ENCODE measurements at places on chromosomes 3 and 15.

DNA sequence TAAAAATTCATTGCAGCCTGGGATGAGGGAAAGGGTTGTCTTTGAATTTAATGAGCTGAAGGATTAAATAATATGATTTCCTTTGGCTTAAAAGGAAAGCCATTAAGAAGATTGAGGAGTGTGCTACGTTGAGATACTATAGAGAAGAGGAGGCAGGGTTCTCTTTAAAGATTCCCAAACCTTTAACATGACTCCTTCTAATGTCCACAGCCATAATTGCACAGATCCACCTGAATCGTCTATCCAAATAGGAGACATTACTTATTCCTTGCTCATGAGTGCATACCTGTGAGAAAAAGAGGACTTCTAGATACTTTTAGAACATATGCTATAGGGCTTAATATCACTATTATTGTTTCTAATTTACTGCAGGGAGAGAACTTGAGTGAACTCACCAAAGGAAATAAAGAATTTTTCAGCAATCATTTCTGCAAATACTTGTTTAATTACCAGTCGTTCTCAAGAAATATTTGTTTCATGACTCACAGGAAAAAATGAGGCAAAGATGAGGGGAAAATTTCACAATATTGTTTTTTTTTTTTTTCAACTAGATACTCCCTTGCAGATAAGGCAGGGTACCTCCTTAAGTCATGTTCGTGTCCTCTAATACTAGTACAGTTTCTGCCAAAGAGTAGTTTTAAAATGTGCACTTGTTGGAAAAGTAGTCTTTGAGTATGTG lies 8.9 kb upstream of the SUCNR1 start:
- no peak for DNase-seq

DNA sequence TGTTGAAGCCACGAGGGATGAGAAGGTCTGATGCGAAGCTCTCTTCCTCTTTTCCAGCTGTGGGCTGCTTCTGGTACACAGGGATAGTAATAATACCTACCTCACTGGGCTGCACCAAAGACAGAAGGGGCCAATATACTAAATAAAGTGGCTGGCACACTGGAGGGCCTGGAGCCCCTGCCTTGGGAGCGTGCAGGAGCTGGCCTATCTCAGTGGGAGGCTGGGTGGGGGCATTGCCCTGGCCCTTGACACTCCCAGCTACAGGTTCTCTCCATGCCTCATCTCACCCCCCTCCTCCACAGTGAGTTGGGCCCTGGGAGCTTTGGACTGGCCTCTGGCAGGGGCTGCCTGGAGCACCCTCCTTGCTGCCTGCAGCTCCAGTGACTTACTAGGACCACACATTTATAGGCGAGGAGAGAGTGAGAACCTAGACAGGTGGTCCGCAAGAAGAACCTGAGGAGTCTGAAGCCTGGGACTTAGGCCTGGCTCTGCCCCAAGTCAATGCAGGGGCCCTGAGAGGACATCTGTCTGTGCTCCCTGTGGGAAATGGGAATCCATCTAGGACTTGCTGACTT lies 1.6 kb downstream of the NOX5 start:
- no peak for DNase-seq

DNA sequence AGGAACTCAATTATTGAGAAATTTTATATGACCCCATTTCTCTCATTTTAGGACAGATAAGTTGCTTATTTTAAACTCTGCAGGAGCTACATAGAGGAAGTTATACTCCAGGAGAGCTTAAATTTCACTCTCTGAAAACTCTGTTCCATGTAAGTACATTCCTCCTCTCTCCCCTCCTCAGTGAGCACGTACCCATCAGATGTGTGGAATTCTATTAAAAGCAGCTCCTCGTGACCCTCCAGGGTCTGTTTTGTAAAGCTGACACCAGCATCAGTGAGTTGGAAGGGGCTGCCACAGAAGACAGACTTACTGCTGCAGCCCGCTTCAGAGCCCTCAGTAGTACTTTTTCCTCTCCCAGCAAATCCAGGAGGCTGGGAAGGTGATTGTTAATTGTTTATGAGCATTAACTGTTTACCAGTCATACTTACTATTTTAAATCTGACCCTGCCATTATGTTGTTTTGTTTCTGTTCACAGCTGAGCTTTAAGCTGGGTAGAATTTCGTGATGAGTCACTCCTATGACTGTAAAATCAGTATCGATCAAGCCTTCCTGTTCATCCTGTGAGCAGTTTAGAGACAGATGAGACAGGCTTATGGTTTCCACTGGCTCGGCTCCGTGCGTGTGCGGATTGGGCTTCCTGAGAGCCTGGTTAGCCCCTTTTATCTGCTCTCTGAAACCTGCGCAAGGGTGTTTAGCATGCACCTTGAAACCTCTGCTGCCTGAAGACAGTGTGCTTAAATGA lies 20.4 kb downstream of the IGF1R start:
- DNase-seq: no peak

DNA sequence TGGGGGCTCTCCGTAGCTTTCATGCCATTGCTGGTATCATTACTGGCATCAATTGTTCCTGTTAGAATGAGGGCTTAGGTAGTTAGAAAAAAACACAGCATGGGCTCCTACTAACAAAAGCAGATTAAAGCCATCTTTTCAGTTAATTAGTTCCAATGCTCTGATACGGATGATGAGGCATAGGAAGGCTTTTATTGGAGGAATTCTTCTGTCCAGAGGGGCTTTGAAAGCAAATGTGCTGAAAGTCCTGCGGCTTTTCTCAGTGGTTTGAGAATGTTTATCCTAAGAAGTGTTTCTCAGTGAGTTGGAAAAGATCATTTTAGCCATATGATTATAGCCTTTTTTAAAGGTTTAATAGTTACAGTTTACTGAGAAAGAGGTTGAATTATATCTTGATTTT lies 198.5 kb downstream of the THSD4 start:
- DNase-seq: no peak

DNA sequence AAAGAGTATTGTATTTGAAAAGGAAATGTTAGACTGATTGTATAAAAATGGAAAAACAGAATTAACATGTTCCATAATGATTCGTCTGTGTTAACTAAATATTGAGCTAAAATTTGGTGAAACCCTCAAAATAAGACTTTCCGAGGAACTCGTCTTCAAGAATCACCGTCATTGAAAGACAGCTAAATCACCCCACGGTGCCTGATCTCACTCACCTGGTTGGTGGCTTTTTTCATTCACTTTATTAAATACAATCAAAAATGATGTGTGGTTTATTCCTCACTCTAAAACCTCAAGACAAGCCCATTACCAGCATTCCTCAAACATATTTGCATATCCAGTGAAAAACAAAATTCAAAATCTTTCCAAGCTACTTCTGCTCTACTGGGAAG lies 153.9 kb downstream of the FOXP1 start:
- DNase-seq: no peak

DNA sequence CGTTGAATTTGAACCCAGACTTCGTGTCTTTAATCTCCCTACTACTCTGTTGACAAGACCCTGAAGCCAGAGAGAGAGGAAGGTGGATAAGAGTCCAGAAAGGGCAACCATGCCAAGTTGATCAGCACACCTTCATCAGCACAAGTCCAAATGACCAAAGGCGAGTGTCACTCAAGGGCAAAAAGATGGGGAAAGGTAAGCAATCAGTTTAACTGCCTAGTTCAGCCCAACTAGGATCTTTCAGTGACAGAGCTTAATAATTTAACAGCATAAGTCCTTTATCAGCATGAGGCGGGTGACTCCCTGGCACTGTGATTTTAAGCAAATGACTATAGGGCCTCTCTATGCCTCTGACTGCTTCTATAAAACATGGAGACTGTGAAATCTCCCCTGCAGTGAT lies 6.2 kb downstream of the SUCLG2 start:
- no peak for DNase-seq

GRCh38 chr15:73264881-73265280 lies 103.9 kb downstream of the HCN4 start:
- DNase-seq: no peak

Data from stimulated activated CD8-positive, alpha-beta memory T cell treated with anti-CD3 and anti-CD28 coated beads, Interleukin-7, amount 100 ng/mL, for 1 hour (primary cell).